ENCODE measurements at places on chromosomes 6 and 20.

DNA sequence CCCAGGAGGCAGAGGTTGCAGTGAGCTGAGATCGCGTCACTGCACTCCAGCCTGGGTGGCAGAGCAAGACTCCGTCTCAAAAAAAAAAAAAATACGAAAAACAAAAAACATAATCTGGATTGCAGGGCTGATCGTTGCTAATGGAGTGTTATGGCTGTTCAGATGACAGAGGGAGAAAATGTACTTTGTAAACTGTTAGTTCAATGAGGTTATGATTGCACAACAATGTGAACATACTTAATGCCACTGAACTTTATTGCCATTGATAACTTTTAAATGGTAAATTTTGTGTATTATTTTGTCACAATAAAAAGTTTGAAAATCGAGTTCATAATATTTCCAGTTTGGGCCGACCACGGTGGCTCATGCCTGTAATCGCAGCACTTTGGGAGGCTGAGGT, 10.5 kb downstream of the C20orf173 start:
- DNase-seq: no peak

DNA sequence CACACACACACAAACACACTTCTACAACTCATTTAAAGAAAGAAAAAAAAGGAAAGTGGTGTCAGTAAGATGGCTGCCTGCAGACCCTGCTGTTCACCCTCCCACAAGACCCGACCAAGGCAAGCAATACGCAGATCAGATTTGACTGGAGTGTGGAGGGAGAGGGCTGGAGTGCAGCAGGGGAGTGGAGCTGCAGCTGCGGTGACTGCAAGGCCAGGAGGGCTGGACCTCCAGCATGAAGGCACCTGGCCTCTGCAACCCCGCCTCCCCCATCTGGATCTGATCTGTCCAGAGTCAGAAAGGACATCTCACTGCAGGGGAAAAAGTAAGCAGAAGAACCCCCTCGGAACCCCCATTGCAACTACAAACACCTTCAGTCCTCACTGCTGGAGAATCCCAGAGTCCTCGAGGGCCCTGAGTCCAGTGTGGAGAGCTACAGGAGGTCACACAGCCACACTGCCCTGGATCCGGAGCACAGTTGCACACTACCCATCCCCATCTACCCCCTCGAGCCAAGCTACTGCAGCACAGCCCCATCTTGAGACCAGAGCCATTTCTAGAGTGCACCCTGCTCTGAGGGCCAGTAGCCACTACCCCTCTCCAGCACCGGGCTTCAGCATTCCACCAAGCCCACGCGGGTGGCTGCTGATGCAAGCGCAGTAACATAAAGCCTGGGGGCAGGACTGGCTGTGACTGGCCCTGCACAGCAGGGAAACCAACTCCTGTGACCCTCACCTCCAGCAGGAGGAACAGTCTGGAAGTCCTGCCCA, 41.9 kb upstream of the SRSF6 start:
- no peak for DNase-seq

GRCh38 chr20:15628851-15629353, 944.3 kb downstream of the KIF16B start:
- DNase-seq: no peak

GRCh38 chr6:155090166-155090565, 95.1 kb downstream of the TIAM2 start:
- no peak for DNase-seq

GRCh38 chr6:152053332-152053731, 245.8 kb downstream of the ESR1 start:
- DNase-seq: no peak

- peak; percentile 0 for DNase-seq
These were observed 160.8 kb downstream of the TBXT start for GRCh38 chr6:166006900-166007301.

DNA sequence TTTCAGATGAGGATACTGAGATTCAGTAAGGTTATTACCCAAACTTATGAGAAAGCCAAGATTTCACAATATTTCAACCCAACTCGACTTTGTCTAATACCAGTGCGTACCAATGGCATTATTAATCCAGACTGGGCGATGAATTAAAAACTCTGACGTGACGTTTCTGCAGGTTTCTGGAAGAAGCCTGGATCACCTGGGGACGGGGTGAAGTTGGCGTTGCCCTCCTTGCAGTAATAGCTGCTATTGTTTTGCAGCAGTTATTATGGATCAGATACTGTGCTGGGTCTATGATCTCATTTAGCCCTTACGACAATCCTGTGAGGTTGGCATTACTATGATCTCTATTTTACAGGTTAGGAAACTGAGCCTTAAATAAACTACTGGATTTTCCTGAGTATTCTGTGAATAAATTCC, 569 bp upstream of the CDC5L start:
- no peak for DNase-seq

GRCh38 chr6:41576667-41577066, 30.5 kb downstream of the FOXP4 start:
- no peak for DNase-seq

All from HL-60 (cell line).